ENCODE measurements at places on chromosomes 6 and 20.
A peak's percentile ranks its signal among the peaks of the same experiment; 100 is the strongest.

- no peak for DNase-seq
Measured at GRCh38 chr20:1920252-1920651, 25.0 kb downstream of the SIRPA start.

DNA sequence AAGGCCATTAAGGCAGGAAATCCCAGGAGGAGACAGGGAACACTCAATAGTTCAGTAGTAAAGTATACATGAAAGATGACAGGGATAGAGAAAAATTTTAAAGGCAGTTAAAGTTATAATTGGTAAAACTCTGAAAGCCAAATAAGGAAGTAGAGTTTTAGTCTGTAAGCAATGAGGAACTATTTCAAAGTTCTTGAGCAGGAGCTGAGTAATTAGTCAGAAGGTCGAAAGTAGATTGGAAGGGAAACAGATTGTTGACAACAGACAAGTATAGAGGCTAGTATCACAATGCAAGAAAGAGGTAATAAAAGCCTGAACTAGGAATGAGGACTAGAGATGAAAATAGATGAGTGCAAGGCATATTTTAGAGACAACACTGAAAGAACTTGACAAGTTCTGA, 150.3 kb downstream of the CDK19 start:
- no peak for DNase-seq

GRCh38 chr20:5835871-5836270, 85.7 kb downstream of the SHLD1 start:
- DNase-seq: no peak

GRCh38 chr6:27518881-27519795, 46.2 kb upstream of the ZNF184 start:
- peak; percentile 59 for DNase-seq

DNA sequence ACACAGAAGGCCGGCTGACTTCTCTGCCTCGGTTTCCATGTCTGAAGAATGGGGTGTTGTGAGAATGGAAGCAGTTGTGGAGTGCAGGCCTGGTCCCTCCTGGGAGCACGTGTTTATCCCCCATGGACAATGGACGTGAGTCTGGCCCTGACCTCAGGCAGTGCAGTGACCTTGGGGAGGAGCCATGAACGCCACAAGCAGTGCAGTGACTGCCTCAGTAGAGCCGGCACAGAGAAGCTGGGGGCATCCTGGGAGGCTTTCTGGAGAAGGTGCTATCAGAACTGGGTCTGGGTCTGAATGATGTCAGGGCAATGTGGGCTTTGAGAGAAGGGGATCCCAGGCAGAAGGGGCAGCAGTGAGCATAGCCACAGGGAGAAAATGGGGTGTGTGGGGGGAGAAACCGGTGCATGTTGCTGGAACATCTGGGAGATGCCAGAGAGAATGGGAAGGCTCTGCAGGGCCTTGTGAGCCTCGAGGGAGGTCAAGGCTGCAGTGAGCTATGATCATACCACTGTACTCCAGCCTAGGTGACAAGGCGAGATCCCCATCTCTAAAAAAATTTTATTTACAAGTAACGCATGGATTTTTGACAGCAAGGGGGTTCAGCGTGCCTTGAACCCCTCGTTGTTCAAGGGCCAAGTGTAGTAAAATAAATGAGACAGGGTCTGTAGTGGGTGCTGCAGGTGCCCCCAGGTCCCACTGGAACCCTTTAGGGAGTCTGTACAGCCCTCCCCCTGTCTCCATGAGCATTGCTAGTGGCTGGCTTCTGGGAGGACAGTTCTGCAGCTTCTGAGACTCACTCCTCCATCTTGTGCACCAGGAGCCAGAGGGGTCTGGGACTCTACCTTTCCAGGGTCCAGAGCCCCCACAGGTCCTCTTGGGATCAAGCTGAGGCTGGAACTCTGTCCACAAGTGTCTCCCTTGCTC, 27.0 kb upstream of the ZBP1 start:
- DNase-seq: no peak

GRCh38 chr6:167683028-167683862, 143.5 kb upstream of the AFDN start:
- peak; percentile 69 for DNase-seq

DNA sequence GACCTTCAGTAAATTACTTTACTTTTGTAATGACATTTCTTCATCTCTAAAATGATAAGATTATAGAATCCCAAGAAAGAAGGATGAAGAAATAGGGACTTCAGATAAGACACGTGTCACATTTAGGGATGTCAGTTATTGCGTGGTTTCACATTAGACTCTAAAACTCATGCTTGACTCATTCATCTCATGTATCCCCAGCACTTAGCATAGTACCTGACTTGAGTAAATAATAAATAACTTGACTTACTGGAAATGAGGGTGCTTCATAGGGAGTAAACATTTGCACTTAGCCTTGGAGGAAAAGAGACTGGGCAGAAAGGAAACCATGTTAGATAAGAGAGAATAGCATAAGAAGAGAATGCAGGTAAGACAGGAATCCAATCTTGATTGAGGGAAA, 37.2 kb downstream of the VTA1 start:
- DNase-seq: no peak

- DNase-seq: peak; percentile 71
Measured at GRCh38 chr20:63312690-63313348, 19.8 kb downstream of the COL20A1 start.

- peak; percentile 80 for DNase-seq
Measured at GRCh38 chr20:297098-297924, at the start of gene ZCCHC3. ZCCHC3 (plus strand) TSS chr20:297570; CDS start chr20:297587, 17 bp downstream.

- no peak for DNase-seq
Measured at GRCh38 chr6:77263003-77263402, 200.3 kb downstream of the HTR1B start.

GRCh38 chr6:113894712-113895674, 37.8 kb downstream of the MARCKS start:
- no peak for DNase-seq

- DNase-seq: no peak
Measured at GRCh38 chr6:160951187-160952030, 40.2 kb upstream of the MAP3K4 start.

DNA sequence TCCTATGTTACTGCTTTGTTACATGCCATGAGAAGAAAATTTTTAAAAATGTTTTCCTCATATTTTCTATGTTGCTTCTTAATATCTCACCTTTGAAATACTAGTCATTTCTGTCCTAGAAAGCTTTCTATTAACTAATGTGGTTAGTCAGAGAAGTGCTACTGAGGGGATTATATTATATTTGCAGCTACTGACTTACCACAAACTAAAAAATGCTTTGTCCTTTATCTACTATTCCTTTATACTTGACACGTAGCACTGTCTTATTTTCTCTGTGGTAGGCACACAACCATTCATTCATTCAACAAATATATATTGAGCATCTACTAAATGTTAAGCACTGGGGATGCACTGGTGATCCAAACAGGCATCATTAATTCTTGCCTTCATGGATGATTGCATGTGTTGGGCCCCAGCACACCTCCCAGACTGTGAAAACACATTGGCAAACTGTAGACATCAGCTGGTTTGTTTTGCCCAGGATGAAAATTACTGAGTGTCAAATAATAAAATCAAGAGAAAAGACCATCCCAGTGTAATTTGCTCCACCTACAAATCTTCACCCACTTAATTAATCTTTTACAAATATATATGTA, 10.7 kb upstream of the MLIP start:
- DNase-seq: no peak

GRCh38 chr6:27669624-27670301, 196.9 kb upstream of the ZNF184 start:
- DNase-seq: no peak

GRCh38 chr6:12578751-12579150, 137.8 kb upstream of the PHACTR1 start:
- no peak for DNase-seq

- no peak for DNase-seq
Measured at GRCh38 chr6:160742090-160742489, 40.0 kb downstream of the PLG start.

DNA sequence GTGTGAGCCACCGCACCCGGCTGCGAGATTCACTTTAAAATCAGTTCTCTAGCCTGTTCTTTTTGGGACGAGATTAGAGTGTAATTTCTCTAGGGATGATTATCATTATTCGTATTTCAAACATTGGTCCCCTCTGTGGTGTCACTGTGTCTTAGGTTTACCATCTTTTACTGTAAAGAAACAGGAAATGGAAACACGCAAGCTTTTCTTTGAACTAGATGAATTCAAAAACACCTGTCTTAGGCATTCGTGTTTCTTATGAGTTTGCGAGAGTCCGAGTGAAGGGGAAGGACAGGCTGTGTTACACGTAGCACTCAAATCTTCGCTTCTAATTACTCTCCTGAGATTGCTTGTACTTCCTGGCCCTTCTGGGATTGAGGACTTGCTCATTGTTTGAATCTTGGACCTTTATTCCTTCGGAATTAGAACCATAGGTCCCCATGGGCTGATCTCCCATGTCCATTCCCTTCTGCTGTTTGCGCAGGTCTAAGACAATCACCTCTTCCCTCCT, 61.6 kb downstream of the PHACTR2 start:
- no peak for DNase-seq

DNA sequence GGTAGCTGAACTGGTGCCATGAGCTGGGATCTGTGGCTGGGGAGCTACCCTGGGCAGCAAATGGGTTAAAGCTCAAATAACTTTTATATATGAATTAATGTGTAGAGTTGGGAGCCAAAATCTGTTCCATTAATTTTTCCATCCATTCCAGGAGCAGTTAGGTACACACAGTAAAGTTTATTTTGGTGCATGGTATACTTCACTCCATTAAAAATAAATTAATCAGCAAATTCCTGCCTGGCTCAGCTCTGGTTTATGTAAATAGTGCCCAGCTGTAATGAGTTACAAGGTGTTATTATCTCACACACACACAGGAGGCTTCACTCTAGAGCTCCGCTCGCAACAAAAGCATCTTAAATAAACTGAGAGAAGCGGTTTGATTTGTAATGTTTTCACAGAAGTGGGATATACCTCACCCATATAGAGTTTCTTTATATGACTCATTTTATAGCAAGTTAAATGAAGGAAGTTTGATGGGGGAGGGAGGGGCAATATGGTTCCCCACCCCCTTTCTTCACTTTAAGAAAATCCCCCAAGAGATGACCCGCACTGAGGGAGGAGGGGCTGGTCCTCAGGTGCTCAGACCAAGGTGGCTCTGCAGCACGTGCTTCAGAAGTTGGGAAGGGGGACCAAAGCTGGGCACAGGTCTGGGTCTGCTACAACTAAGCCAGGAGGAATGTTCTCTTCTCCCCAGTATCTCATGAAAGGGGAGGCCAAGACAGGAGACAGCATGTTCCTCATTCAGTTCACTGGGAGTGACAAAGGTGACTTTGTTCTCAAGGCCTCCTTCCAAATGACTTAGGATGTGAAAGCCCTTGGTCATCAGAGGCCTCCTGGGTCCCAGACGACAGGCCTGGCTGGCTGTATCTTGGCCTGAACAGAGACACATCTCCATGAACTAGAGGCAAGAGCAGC, 10.5 kb upstream of the FAM83C start:
- DNase-seq: no peak

GRCh38 chr6:104771258-104771832, 88.4 kb downstream of the HACE1 start:
- peak; percentile 15 for DNase-seq

DNA sequence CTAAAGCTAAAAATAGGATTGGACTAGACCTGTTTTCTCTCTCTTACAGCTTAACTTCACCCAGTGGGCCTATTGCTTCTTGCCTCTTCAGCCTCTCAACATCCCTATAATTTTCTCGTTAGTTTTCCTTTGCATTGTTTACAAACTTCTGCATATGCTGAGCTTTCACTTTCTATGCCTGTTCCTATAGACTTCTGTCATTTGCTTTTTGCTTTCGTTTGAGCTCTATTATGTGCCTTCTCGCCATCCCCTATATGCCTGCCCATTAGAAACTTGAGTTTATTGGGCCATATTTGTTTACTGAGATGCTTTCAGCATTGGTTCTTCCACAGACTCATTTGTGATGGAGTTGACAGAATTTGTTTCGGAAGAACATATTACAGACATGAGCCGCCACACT, 40.9 kb downstream of the NCOA7 start:
- no peak for DNase-seq

- no peak for DNase-seq
Measured at GRCh38 chr6:44278774-44279697, 8.8 kb downstream of the TMEM151B start.

GRCh38 chr6:158322724-158323560, 10.7 kb downstream of the TULP4 start:
- no peak for DNase-seq

DNA sequence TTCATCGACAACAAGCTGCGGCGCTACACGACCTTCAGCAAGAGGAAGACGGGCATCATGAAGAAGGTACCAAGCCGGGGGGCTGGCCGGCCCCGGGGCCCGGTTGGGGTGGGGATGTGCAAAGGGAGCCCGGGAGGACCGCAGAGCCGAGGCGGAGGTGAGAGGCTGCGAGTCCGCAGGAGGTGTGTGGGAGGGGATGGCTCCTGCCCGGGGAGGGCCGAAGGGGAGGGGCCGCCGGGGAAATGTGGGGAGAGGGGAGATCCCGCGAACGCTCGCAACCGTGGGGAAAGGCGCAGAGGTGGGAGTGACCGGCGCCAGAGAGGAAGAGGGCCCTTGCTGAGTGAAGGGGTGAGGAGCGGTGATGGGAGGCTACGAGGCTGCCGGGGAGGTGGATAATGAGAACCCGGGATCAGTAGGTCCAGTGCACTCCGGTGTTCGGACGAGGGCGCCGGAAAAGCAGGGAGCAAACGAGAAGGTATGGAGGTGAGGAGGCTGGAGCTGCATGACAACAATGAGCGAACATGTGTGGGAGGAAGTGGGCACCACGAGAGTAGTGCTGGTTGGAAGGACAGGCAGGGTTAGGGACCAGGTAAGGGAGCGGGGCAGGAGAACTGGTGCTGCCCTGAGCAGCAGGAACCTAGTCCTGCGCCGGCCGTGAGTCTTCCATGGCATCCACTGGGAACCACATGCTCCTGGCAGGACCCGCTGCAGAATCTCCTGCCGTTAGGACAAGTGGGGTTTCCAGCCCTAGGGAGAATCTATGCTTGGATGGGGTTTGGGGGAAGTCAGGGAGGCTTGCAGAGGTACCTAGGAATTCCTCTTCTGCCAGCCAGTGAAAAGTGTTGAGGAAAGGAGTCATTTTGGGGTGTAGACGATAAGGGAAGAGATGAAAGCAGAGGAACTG, 1.3 kb downstream of the SRF start:
- no peak for DNase-seq

- DNase-seq: no peak
Measured at GRCh38 chr6:67558985-67559384, 1076.1 kb upstream of the ADGRB3 start.

DNA sequence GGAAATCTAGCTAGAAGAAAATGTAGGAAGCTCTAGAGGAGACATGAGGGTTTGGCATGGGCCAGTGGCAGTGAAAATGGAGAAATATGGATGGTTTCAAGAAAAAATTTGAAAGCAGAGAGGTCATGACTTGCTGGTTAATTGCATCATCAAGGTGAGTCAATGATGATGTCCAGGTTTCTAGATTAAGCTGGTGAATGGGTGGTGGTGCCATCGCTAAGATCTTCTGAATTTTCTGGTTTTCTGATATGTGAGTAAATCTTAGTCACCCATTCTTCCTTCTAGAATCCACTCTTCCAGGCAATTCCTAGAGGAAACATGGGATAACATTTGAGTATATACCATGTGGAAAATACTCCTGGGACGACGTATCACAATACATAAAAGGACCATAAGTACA, 25.0 kb downstream of the SH3BGRL2 start:
- DNase-seq: no peak

- DNase-seq: no peak
Measured at GRCh38 chr6:163955756-163956155, 541.2 kb downstream of the QKI start.

- DNase-seq: no peak
Measured at GRCh38 chr6:167266830-167267555, 24.1 kb upstream of the UNC93A start.

Data from frontal cortex (tissue), 4 donors.